NK-92 treated with Interleukin-12 subunit alpha and Interleukin-12 subunit beta, amount 100 ng/mL, for 24 hours (cell line): ENCODE measurements at places on chromosomes 16 and 17.

DNA sequence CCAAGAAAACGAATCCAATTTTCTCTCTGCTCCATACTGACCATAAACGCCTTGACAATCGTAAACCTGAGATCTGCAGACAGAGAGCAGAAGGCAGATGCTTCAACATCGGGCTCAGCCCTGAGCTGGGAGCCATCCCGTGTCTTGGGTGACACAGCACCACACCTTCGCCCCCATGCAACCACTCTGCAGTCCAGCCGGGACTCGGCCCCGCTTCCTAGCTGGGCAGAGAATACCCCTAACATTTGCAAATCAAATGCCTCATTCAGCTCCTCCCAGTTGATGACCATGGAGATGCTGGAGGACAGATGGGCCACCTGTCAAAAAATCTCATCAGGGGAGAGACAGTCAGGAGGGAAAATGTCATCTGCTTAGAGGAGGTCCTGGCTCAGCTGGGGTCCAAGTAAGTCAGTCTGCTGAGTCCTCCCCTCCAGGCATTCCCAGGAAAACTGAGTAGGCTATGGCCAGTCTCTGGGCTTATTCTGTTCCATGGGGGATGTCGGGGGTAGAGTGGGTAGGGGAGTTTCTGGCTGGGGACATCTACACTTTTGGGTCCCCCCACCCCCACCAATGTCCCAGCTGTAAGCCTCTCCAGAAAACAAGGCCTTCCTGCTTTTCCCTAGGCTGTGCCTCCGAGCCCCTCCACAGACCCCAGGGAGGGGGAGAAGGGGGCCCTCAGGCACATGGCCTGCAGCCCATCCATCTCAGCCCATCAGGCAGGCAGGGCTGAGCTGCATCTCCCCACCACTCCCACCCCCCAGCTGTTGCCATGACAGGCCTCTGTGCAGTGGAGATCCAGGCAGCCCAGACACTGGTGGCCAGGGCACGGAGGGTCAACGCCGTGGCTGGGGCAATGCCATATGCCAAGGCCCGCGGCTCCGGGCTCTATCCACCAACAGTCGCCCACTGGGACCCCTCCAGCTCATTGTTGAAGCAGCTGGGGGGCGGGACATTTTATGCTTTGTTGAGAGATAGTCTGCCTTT, 158.6 kb downstream of the AXIN2 start:
- no peak for DNase-seq

DNA sequence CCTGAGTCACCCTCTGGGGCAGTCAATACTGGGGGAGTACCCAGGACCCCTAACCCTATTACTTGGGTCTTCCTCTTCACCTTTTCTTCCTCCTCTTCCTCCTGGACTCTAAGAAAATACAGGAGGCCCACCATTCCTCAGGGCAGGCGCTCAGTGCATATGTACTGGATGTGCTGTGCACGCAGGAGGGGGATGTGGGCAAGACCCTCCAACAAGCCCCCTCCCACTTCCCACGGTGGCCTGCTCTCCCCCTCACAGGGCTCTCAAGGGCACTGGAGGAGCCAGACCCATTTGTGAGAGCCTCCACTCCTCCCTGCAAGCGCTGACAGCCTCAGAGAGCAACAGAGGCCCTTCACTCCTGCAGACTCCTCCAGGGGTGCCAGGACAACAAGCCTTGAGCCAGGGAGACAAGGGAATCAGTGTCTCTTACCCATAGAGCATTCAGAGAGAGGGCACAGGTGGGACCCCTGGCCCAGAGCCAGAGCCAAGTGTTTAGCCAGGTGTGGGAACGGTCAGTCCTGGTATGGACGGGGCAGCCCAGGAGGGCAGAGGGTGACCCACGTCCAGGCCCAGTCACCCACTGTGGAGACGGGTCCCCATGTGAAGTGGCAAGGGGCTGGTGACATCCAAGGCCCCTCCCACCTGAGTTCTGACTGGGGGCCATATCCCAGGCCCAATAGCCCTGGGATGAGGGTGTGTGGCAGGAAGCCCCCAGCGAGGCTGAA, 27.3 kb upstream of the KSR1 start:
- no peak for DNase-seq

- no peak for DNase-seq
These were observed 82.5 kb downstream of the NXN start for GRCh38 chr17:896953-897661.

DNA sequence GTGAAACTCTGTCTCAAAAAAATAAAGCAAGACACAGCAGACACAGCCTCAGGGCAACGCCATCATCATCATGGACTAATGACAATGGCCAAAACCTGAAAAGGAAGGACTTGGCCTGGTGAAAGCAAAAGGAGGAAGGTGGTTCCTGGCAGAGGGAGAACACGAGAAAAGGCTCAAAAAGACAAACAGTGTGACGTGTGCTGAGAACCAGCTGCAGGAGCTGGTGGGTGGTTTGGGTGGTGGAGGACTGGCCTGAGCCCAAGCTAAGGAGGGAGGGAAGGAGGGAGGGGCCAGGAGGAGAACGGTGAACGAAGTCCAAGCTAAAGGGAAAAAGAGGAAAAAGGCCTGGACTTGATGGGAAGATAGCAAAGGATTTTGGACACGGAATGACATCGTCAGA, 85.1 kb downstream of the SLC39A11 start:
- no peak for DNase-seq

GRCh38 chr17:53924530-53925455, 102.1 kb downstream of the KIF2B start:
- no peak for DNase-seq

- no peak for DNase-seq
These were observed 53.1 kb downstream of the CFDP1 start for GRCh38 chr16:75379911-75380847.

- DNase-seq: no peak
These were observed 71.8 kb downstream of the PRKCA start for GRCh38 chr17:66373944-66374817.

DNA sequence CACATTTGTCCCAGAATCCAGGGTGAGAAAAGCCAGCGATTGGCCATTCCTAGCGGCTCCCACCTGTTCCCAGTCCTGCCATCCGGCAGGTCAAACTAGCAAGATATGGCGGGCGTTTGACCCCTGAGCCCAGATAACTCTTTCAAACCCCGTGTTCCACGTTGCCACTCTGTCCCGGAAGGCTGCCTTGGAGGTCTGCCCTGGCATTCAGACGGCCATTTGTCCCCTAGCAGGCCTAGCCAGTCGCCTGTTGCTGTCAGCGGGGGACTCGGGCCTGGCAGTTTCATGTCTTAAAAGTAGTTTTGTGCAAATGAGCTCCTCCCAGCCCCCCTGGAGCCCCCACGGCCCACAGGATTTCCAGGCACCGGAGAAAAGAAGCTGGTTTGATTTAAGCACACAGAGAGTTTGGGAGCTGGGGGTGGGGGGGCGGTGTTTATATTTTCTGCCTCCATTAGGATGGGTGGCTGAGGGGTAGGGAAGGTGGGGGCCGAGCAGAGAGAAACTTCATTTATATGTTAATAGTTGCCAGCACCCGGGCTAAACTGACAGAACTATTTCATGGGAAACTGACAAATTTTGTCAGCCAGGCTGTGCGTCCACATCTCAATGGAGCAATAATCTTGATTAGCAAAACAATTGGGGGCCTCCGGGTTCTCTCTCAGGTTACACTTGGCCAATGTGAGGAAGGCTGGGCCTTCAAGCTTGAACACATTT, 240.9 kb upstream of the SALL1 start:
- no peak for DNase-seq

DNA sequence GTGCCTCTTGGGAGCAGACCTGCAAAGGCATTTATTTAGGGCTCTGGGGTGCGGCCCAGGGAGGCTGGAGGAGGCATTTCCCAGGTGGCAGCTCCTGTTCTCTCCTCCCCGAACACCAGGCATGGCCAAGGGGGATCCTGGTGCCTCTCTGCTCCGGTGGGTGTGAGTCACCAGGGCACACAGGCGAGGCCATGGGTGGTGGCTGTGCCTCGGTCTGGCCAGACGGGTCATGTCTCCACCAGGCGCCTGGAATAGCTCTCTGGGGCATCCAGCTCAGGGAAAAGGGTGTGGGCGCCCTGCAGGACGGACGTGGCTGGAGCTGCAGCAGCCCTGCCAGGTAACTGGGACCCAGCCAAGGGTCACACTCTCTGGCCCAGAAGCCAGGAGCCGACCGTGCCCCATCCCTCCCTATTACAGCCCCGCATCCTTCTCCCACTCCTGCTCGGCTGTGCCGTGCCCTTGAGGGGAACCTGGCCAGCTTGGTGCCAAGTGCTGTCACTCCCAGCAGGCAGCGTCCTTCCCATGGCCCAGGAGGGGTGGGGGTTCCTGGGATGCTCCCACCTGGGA, 25.8 kb downstream of the SOX8 start:
- no peak for DNase-seq

GRCh38 chr17:37494401-37494831, 4.7 kb downstream of the DUSP14 start:
- no peak for DNase-seq

DNA sequence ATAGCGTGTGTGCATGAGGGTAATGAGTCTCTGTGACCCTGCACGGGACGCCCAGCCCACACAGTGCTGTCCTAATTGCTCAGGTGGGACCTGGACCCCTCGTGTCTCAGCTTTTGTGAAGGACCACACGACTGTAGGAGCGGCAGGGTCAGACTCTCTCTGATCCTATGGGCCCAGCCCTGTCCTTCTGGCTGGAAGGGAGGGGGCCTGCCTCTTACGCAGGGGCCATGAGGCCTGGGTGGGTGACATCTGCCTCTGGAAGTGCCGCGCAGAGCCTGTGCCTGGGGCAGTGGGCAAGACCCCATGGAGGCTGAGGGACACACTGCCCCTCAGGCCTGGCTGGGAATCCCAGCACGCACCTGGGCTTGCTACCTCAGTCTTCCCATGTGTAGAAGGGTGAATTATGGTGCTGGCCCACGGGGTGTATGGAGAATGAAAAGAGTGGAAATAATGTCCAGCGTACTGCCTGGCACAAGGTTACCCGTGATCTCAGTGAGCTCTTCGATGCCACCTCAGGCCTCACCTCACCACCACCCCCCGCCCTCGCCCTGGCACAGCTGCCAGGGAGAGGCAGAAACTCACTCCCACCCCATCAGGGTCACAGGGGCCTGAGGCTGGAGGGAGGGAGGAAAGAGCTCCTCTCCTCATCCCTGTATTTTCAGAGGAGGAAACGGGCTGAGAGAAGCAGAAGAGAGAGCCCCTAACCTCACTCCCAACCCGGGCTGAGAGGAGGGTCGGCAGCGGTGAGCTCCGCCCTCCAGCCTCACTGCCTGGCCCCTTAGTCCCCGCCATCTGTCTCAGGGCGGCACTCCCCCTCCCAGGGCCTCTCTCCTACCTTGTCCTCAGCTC, 27.1 kb upstream of the DBNDD1 start:
- no peak for DNase-seq

DNA sequence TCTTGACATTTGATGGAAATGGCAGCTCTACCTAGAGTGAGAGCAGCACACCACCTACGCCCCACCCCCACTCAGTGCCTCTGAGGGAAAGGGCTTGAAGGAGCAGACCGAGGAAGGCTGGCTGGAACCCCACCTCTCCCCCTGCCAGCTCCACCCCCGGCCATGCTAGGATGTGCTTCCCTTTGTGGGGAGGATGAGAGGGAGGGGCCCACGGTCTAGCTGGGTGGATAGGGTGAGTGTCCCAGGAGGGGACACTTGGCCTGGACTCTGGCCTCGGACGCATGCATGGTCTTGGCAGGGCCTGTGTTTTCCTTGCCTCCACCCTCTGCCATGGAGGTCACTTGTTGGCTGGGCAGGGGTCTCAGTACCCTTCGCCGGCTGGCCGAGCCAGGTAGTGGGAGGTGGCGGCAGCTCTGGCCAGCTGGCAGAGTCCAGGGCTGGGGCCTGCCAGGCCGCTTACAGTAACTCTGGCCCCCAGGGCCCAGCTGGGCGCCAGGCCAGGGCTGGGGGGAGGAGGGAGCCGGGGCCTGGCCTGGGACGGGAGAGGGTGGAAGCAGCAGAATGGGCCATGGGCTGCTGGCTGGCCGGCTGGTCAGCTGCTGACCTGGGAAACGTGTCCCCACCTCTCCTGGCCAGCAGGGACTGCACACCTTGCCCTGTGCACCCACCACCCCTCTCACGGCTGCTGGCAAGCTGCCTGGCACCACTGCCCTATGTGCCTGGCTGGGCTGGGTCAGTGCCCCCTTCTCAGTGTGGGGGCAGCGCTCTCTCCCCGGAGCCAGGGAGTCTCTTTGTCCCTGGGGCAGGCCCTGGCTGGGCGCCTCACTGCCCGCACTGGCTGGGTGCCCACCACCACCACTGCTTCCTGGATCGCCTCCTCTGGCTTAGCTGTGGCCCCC, 23.0 kb downstream of the RARA start:
- DNase-seq: no peak

DNA sequence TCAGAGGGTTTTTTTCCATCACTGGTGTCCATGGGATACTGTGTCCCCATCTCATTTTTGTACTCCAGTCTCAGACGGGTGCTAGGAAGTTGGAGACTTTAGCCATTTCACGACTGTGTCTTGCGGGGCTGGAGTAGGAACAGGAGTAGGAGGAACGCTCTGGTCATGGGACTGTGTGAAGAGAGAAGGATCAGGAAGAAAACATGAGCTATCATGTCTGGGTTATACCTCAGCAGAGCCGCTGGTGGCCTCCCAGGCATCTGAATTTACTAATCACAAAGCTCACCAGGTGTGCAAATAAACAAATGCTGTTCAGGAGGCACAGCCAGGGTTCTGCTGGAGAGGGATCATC, 225.4 kb downstream of the SEC14L1 start:
- no peak for DNase-seq

DNA sequence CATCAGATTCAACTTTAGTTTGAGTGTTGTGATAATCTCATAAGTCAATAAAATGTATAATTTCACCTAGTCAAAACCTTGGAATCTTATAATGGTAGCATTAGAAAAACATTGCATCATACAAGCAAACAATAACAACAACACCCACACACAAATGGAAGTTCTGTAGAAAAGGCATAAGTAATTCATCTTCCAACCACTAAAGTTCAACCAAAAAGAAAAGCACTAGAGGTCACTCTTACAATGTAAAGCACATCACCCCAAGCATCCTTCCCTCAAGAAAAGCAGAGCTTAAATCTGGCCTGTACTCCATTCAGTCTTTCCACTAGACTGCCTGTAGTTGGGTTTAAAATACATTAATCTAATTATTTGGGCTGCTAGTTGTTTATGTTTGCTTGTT, 1.8 kb downstream of the CNTNAP4 start:
- no peak for DNase-seq

- DNase-seq: no peak
These were observed 57.0 kb downstream of the GRB2 start for GRCh38 chr17:75348386-75349012.

- DNase-seq: no peak
These were observed 17.0 kb upstream of the ABCA8 start for GRCh38 chr17:68972119-68972704.

GRCh38 chr17:47200325-47200664, 8.9 kb upstream of the MYL4 start:
- no peak for DNase-seq
